ENCODE measurements at places on chromosomes 2 and 18.
A peak's percentile ranks its signal among the peaks of the same experiment; 100 is the strongest.

- DNase-seq, result no peak
Measured at GRCh38 chr18:3916082-3916481, 466.1 kb downstream of the TGIF1 start.

DNA sequence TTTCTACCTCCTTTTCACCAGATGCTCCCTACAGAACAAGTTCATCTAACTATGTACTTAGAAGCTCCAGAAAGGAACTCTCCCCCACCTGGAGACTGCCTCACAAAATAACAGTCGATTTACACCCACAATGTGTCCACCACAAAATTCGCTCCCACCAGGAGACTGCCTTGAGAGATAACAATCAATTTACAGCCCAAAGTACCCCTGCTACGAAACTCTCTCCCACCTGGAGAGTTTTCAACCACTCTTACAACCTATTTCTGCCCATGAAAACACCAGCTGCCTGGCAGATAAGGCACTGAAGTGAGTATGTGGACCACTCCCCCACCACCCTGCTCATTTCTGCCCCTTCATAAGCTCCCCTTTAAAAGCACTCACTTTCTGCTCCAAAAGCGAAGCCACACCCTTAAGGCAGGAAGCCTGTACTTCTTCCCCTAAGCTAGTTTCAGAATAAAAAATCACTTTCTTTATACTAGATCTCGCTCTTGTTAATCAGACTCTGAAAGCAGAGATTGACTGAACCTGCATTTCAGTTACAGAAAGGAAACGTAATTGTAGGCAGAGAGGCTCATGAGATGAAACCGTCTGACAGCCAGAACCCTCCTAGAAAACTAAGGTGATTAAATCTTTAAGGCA, 94.4 kb upstream of the RBBP8 start:
- no peak for DNase-seq

GRCh38 chr18:48161191-48161910, 230.9 kb upstream of the SMAD2 start:
- DNase-seq, result peak; percentile 88

DNA sequence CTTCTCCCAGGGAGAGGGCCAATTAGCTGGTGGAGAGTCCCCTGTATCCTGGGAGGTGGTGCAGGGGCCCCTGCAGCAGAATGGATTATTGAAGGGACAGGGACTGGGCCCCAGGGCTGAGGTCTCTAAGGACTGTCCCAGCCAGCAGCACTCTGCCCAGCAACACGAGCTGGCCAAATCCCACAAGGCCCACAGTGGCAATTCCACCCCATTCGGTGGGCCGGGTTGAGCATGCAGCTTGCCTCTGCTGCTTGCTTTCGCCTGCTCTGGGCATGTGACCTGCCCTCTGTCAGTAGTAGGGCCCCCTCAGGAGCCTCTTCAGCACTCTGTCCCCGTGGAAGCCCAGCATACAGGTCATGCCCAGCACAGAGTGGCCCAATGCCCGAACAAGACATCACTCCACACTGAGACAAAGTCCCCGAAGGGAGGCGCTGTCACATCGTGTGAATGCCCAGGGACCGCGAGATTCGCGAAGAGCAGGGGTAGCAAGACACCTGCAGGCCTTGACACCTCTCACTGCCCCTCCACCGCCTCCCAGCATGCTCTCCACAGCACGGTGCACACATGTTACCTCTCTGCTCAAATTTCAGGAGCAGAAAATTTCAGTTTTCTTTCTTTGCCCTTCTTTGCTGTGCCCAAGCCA, 65.4 kb downstream of the CRACDL start:
- no peak for DNase-seq

DNA sequence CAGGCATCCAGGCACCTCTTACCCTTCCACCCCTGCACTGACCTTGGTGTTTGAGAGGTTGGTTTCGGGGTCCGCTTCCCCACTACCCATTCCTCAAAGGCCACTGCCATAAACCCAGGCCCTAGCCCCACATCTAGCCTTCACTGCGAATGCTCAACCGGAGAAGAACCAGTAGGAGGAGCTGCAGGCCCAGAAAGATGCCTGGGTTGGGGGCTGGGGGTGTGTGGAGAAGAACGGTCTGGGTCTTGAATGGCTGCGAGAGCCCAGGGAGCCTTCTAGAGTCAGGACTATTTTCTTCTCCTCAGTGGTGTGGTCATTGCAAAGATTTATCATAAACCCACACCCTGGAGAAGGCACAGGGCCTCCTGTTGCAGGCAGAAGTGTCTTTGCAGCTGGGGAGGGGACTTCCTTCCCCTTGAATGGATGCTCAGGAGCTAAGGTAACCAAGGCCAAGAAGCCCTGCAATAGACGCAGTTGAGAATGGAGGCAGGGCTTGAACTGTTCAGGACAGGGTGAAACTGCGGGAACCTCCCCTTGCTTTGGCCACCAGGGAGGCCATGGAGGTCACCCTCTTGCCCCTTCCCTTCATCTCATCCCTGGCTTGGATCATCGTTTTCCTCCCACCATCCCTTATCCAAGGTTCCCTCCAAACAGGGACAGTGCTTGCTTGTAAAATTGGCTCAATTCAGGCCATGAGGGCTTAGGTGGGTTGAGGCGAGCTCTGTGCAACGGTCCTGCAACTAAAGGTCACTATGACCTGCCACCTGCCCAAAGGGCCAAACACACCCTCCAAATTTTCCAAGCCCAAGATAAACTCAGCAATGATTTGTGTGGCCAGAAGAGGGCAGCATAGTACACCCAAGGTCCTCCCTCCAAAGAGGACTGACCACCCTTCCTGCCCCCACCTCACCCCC, 20.9 kb downstream of the THNSL2 start:
- peak; percentile 85 for DNase-seq

DNA sequence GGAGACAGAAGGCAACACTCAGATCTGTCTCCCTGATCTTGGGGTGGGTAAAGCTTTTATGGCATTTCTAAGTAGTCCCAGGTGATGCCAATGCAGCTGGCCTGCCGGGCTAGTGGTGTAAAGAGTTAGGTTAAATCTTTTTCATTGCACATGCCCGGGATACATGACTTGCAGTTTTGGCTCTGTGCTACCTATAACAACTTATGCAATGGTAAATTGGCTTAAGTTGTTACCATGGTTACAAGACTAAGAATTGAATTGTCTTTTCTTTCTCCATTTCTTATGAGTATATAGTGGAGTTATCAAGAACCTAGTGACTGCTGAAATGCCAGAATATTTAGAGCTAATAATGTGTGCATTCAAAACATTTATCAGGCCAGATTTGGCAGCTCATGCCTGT, 5.3 kb upstream of the FAM110C start:
- no peak for DNase-seq

DNA sequence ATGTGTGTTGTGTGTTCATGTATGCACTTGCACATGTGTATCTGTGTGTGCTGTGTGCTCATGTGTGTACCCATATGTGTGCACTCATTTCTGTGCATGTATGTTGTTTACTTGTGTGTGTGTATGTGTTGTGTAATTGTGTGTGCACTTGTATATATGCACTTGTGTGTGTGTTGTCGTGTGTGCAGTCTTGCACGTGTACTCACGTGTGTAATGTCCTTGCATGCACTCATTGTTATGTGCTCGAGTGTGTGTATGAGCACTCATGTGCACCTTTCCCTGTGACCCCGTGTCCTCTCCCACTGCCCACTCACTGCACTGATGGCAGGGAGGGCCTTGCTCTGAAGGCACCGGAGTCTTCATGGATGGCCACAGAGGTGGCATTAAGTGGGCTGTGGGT, 92.0 kb downstream of the SMIM21 start:
- no peak for DNase-seq

- peak; percentile 7 for DNase-seq
Measured at GRCh38 chr18:34591920-34592444, 118.1 kb upstream of the DTNA start.

- peak; percentile 94 for DNase-seq
Measured at GRCh38 chr2:209771474-209772289, at the start of gene UNC80. Gene UNC80 (plus strand): TSS chr2:209771832. CDS start chr2:209772073, 241 bp downstream.

GRCh38 chr2:37689751-37690150, 18.3 kb upstream of the CDC42EP3 start:
- DNase-seq, result no peak

GRCh38 chr2:25161055-25161781, 7.2 kb downstream of the POMC start:
- peak; percentile 65 for DNase-seq

- no peak for DNase-seq
Measured at GRCh38 chr2:16011621-16011960, 71.2 kb downstream of the MYCN start.

GRCh38 chr2:181952404-181953226, 33.0 kb upstream of the PPP1R1C start:
- DNase-seq, result peak; percentile 27

DNA sequence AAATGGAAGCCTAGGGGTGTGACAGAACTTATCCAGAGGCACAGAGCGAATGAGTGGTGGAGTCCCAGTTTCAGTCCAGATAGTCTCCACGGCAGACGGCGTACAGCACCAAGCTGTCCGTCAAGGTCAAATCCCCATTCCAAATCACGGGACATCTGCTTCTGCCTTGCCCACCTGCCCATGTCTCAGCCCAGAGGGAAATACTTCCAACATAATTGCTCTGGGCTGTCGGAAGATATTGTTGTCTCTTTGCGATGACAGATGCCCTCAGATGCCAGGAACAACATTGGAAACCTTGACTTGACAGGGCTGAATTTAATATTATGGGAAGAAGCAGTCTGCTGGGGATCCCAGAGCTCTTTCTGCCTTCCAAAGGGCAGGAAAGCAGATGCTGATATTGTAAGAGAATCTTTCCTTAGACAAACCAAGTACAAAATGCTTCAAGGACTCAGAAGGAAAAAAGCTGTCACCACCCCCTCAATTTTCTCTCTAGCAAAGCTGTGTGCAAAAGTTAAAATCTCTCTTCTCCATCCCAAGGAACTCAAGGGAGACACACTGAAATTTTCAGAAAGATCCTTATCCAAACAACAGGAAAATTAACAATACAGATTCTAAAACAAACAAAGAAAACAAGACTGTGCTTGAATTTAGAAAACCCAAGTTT, 364.0 kb downstream of the LRATD1 start:
- DNase-seq, result peak; percentile 74

Measured in eye (tissue), 1 donor.